Osteocyte (in vitro differentiated cells): ENCODE measurements at places on chromosomes 13 and 19.

DNA sequence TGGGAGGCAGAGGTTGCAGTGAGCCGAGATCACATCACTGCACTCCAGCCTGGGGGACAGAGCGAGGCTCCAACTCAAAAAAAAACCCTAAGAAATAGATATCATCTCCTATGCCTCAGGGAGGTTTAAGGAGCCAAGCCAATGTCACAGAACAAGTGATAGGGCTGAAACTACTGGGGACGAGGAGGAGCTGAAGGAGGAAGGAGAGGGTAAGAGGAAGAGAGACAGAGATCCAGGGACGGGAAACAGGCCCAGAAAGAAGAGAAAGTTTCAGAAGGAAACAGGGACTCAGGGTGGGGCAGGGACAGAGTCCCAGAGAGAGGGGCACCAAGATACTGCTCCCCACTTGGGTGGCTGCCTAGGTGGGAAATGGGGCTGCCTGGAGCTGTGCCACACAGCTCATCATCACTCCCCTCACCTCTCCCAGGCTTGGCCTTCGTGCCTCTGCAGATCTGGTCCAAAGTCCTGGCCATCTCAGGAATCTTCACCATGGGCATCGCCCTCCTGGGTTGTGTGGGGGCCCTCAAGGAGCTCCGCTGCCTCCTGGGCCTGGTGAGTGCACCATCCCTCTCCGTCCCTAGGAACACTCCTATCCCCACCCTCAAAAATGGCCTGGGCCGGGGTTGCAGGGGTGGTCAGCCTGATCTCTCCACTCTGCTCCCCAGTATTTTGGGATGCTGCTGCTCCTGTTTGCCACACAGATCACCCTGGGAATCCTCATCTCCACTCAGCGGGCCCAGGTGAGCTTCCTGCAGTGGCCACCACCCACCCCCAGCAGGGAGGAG lies 1.5 kb downstream of the CD37 start:
- DNase-seq: no peak

GRCh38 chr13:45448965-45449559 lies 15.7 kb upstream of the COG3 start:
- no peak for DNase-seq

GRCh38 chr13:87123987-87124784 lies 547.0 kb upstream of the SLITRK5 start:
- peak; percentile 86 for DNase-seq

- DNase-seq: no peak
Observed at GRCh38 chr19:16052353-16052752, 23.9 kb upstream of the TPM4 start.

GRCh38 chr13:40589285-40590109 lies 76.9 kb downstream of the FOXO1 start:
- DNase-seq: no peak

DNA sequence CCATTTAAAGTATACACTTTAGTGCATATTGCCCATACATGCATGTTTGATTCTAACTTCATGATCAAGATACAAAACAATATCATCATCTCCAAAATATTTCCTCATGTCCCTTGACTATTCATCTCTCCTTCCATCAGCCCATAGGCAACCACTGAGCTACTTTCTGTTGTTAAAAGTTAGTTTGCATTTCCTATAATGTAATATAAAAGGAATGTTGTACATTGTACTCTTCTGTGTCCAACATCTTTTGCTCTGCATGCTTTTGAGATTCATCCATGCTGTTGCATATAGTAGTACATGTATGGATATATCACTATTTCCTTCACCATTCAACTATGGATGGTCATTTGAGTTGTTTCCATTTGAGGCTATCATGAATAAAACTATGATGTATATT lies 74.7 kb downstream of the ITGBL1 start:
- no peak for DNase-seq

DNA sequence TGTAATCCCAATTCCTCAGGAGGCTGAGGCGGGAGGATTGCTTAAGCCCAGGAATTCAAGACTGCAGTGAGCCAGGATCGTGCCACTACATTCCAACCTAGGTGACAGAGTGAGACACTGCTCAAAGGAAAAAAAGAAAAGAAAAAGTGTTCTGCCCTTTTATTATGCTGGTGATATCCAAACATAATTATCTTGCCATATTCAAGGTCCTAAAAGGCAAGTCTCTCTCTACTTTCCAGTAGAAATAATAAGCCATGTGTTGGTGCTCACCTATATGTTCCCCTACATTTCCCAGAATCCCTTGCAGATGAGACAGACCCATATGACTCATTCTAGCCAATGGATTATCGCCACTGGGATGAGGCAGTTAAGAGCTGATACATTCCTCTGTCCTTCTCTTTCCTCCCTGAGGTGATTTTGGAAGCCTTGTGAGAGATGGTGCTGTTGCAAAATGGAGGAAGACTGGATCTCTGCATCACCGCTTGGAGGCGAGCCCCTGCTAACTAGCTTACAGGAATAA lies 58.3 kb upstream of the MRI1 start:
- DNase-seq: no peak

DNA sequence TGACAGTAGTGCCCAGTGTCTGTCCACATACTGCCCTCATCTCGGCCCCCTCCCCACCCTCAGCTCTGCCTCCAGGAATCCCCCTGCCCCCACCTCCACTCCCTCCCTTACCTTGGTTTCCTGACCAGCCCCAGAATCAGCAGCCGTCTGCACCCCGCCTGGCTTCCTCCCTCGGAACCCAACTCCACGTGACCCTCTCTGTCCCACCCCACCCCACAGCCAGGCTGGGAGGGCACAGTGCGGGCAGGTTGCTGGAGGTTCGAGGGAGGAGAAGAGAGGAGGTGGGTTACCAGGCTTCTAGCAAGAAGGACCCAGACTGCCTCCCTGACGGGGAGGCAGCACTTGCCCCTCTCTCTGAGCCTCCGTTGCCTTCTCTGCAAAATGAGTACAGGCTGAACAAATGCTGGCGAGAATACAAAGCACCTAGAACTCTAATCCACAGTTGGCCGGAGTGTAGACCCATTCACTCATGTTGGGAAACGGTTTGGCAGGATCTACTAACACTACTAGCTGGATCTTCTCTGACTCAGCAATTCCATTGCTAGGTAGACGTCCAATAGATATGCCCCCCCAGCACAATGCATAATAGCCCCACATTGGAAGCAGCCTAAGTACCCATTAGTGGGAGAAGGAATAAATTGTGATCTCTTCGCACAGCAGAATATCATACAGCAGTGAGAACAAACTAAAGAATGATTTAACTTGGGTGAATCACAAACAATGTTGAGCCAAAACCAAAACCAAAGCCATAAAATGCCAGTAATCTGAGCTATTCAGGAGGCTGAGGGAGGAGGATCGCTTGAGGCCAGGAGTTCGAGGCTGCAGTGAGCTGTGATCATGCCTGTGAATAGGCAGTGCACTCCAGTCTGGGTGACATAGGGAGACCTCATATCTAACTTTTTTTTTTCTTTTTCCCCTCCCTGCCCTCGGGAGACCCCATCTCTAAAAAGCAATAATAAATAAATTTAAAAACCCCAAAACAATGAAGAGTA lies at the start of gene RASAL3:
Gene RASAL3, minus strand, starts transcription at position 151 of the 992 bp plus-strand sequence. CDS start 186 bp downstream, outside the sequence.
- no peak for DNase-seq

- DNase-seq: no peak
Observed at GRCh38 chr19:1955171-1956121, 14.5 kb downstream of the CSNK1G2 start.

- no peak for DNase-seq
Observed at GRCh38 chr13:33978653-33979052, 160.7 kb downstream of the RFC3 start.

DNA sequence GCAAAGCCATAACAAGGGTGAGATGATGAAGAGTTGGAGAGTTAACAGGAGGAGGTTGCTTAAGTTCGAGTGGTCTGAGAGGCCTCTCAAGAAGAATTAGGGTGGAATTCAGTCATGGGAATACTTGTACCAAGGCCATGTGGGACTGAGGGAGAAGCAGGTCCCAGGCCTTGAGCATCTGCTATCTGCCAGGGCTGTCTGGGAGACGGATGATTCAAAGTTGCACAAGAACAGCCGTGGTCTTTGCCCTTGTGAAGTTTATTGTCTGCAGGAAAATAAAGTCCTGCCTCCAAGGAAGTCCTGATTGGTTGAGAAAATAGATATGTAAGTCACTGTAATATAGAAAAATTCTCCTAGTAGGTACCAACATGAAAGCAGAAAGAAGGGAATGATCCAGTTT lies 178.8 kb upstream of the RFC3 start:
- no peak for DNase-seq

GRCh38 chr13:25764378-25764777 lies 287.4 kb downstream of the SHISA2 start:
- no peak for DNase-seq

GRCh38 chr13:41470196-41470595 lies 12.8 kb downstream of the RGCC start:
- DNase-seq: no peak

- DNase-seq: peak; percentile 83
Observed at GRCh38 chr19:18898081-18898606, 2.2 kb upstream of the CERS1 start.

- no peak for DNase-seq
Observed at GRCh38 chr13:94557684-94558235, 38.2 kb downstream of the TGDS start.

DNA sequence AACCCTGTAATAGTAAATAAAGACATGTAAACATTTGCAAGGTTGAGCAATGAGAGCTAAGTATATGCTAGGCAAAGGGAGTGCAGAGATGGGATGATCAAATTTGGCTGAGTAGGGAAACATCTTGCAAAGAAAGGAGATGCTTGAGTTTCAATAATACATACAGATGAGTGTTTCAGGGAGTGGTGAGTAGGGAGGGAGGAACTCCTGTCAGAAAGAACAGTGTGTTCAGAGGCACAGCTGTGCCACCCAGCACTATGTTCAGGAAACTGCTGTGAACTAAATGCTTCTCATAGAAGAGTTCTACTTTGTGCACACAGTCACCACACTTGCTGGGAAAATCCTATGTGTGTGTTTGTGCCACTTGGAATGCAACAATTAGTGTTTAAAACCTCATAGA lies 1077.1 kb downstream of the UQCRFS1 start:
- DNase-seq: no peak

DNA sequence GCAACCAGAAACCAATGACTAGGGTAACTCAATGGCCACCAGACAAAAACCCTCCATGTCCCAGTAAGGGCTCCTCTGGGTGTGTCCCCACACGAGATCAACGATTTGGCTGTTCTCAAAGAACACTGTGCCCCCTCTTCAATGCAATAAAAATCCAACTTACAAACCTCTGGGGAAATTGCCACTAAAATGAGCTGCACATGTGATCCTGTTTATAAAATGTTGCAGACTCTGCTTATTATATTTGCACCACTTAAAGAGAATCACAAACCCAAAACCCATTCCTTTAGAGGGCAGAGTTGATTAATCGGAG lies 80.5 kb downstream of the STK24 start:
- no peak for DNase-seq

GRCh38 chr19:30449078-30449590 lies 77.0 kb downstream of the ZNF536 start:
- DNase-seq: no peak
